Activated CD8-positive, alpha-beta memory T cell treated with anti-CD3 and anti-CD28 coated beads for 4 hours (primary cell): ENCODE measurements at places on chromosomes 7 and 10.

- DNase-seq: no peak
Observed at GRCh38 chr10:48363617-48364355, 57.3 kb downstream of the MAPK8 start.

DNA sequence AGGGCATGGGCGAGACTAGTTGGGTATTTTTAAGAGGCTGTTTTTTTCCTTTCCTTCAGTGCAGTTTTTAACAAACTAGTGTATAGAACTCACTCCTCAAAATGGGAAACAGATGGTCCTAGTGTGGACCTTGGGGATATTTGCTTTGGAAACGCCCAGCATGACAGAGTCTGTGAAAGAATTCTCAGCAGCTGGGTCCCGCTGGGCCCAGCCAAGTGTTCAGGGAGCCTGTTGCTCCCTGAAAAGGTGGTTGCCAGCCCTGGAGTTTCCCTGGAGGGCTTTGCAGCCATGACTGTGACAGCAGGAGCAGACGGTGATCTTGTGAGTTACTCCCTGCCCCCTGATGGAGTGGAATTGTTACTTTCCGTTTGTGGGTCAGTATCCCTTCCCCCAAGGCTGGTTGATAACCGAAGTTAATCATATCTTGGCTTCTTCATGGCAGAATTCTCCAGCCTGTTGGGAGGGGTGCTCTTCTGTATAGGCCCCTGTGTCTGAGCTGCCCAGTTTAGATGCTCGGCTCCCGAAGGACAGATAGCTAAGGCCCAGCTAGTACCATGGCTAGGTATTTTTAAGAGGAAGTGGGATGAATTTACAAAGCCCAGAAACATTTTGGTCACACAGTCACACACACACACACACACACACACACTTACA, 278.6 kb upstream of the HABP2 start:
- no peak for DNase-seq

GRCh38 chr7:33079763-33080690, 17.5 kb upstream of the NT5C3A start:
- no peak for DNase-seq

DNA sequence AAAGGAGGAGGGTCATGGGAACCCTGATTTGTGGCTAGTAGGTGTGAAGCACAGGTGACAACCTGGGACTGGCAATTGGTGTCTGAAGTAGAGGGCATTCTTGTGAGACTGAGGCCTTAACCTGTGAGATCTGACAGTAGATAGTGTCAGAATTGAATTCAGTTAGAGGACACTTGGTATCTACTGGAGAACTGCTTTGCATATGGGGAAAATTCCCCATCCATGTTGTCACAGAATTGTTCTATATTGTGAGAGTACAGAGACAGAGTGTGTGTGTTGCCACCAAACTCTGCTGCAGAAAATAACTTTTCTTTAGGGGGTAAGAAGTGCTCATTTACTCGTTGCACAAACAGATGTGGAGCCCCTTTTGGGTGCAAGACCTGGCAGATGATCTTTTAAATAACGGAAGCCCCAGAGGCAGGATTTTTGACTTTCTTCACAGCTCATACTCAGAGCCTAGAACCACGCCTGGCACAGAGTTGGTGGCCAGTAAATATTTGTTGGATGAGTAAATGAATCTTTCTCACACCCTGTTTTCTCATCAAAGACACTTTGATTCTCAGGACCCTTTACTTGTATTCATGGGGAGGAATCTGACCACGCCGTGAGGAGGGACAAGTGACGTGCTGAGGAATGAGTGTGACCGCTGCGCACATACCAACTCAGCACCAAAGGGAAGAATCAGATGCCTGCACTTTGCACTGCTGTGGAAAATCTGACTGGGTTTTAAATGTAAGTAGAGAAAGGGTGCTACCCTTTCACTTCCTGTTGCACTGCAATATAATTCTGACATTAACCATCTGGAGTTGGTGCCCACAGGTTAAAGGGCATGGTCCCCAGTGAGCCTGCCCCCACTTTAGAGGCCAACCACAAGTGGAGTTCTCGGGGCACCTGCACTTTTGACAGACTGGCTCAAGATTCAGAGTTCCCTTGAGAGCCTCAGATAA, 39.2 kb upstream of the SDHAF3 start:
- DNase-seq: no peak

- DNase-seq: no peak
Observed at GRCh38 chr10:19194866-19195265, 146.3 kb downstream of the MALRD1 start.

DNA sequence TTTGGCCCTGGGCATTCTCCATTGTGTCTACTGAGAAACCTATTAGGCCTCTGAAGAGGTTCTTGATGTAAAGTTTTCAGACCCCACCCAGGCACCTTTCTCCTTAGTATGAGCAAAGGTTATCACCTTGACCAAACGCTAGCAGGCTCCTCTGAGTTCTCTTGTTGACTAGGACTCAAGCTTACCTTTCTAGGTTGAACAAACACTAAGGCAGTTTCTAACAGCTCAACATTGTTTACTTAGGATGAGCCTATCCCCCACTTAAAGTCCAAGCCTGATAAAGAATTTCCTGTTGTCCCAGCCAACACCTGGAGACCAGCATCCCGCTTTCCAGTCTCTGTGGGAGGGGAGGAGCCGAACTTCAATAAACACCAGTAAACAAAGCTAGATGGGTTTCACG, 26.3 kb upstream of the ITGB8 start:
- DNase-seq: no peak

- no peak for DNase-seq
Observed at GRCh38 chr10:95793401-95794045, 37.6 kb downstream of the ENTPD1 start.

DNA sequence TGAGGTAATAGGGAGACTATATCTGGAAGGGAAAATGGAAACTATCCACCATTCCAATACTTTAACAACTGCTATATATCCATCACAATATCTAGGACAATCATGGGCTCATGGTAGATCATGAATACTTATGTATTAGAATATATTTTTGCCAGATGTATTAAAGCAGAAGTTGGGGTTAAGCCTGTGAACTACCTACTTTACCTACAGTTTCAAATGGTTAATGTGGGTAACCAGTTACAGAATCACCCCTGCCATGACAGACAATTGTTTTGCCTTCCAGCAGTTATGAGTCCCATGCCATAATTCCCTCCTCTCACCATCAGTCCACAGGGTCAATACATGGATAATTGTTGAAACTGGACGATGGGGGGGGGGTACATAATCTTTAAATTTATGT, 29.9 kb upstream of the RAPGEF5 start:
- DNase-seq: no peak

GRCh38 chr7:122643250-122643649, 55.7 kb downstream of the RNF133 start:
- DNase-seq: no peak

DNA sequence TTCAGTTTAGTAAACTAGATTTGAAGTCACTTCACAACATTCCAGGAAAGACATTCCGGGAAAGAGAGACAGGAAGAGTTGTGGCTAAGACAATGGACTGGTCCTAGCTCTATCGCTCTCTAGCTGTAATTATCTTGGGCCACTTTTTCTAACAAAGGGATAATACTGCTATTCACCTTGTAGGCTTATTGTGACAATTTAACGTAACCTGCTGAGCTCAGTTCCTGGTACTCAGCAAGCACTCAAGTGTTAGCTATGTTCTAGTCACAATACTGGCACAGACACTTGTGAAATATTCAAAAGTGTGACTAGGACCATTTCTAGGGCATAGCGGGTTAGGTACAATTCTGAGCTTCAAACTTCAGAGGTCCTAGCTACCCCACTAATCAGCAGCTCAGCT, 12.0 kb upstream of the NRCAM start:
- DNase-seq: no peak

DNA sequence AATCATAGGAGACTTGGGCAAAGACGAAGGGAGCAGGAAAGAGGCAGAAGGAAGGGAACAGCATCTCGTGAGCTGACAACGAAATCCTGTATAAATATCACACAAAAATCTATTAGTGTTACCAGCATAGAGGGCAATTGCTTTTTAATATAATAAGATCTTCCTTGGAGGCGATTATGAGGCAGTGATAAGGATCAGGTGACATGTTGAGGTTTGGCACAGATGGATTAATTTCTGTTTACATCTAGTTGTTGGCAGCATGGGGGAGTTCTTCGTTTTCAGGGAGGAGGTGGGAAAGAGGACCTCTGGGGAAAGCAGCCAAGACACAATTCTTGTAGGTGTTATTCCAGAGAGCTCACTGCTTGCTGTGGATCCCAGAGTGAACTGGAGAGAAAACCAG, 163.8 kb downstream of the PLXNA4 start:
- DNase-seq: no peak

DNA sequence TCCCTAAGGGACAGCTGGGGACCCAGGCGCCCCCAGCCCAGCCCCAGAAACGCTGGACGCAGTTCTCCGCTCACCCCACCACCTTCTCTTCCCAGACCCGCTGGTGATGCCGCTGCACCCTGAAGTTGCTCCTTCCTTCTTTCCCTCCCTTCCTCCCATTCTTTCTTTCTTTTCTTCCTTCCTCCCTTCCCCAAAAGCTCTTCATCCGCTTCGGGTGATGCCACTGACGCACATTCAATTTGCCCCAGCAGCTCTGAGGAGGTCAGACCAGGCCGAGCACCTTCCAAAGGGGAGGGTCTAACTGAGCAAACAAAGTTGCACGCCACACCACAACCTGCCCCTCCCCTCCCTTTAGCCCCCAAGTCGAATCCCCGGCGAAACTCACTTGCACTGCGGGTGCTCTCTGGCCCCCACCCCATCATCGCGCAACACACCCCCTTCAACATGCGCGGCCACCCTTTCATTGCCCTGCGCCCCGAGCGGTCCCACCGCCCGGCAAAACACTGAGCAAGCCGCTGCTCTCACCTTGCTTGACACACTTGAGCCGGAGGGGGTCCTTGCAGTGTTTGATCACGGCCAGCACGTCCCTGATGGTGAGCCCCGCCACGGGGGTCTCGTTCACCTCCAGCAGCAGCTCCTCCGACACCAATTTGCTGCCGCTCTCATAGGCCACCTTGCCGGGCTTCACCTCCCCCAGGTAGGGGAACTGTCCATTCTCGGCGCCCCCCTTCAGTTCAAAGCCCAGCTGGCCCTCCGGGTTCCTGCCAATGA, 787 bp downstream of the MAGI2 start:
- DNase-seq: no peak

DNA sequence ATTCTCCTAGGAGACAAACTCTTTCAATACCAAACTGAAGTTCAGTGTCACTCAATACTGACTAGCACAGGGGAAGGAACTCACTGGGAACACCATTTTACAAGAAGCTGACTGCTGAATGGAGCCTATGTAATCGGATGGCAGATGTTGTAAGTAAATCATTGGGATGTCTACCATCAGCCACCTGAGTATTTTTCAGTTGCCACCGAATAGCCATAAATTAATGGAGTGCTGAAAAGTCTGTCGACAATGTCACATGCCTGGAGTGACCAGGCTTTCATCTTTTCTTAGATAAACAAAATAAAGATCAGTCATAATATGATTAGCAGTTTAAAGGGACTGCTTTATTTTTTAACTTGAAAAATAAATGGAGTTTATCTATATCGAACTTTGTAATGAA, 145.9 kb upstream of the SEMA3E start:
- no peak for DNase-seq

DNA sequence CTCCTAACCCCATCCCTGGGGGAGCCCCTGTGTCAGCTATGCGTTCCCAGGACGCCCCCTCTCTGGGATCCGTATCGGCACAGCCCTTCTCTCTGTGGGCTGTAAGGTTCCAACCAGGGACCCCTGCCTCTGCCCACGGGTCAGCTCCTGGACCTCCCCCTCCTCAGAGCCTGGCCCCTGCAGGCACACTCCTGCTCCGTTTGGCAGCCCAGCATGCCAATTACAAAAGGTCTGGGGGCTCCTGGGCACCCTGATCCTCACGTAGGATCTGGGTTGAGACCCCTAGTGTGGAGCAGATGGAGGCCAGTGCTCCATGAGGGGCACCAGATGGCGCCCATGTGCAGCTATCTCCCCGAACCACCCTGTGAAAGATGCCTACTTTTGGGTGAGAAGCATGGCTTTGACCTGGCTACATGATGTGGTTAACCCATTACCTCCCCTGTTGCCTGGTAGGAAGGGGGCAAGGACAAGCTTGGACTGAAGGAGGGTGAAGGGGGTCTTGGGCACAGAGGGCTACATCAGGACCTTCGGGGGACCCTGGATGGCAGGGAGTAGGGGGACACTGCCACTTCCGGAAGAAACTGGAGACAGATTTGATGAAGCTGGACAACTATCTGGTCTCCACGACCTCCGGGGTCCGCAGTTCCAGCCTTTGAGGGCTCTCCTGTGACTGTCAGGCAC, 9.0 kb downstream of the TACR2 start:
- no peak for DNase-seq

- no peak for DNase-seq
Observed at GRCh38 chr10:82953909-82954308, 1078.9 kb downstream of the NRG3 start.

DNA sequence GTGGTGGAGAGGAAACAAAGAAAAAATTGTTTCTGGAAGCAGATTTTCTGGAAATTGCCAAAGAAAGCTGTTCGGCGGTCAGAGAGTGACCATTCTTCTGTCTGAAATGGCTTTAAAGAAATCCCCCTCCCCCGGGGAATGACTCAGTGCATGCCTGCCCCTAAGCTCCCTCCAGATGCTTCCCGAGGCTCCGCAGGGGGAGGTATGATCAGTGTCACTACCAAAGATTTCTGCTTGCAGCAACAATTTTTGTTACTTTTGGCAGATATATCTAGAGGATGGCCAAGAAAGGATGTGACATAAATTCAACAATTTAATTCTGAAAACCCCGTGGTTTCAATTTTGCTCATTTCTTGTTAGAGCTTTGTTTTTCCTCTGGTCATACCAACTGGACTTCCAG, 163.9 kb downstream of the JCAD start:
- no peak for DNase-seq

DNA sequence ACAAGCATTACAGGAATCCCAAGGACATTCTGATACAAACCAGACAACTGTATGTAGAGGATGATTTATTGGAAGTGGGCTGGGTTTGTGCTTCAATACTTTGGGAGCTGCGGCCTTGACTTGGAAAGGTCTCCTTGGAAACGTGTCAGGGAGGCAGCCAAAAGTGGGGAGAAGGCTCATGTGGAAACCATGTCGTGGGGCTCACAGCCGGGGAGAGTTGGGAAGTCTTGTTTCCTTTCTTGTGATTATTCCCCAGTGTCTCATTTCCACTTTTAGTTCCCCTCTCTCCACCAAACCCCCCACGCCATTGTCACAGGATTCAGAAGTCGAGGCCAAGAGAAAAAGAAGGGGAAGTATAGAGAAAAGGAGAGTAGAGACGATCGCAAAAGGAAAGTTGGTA, 53.9 kb upstream of the SFMBT2 start:
- no peak for DNase-seq

DNA sequence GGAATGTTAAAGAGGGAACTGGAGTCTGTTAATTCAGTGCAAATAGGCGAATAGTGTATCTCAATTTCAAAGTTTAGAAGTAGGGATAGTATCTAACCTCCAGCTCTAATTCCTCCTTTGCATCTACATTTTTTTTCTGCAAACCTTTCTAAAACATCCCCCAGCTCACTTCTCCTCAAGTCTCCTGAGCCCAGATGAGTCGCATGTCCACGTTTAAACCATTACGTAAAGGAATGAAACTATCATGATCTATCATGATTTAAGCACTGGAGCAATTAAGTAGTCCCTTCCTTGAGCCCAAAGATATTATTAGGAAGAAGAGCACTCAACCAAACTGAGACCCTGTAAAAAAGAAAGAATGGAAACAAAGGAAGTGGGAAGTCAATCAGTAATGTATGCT, 29.9 kb downstream of the GPR22 start:
- no peak for DNase-seq
